Small intestine (tissue), 16 donors: ENCODE measurements at places on chromosomes 12 and 14.

DNA sequence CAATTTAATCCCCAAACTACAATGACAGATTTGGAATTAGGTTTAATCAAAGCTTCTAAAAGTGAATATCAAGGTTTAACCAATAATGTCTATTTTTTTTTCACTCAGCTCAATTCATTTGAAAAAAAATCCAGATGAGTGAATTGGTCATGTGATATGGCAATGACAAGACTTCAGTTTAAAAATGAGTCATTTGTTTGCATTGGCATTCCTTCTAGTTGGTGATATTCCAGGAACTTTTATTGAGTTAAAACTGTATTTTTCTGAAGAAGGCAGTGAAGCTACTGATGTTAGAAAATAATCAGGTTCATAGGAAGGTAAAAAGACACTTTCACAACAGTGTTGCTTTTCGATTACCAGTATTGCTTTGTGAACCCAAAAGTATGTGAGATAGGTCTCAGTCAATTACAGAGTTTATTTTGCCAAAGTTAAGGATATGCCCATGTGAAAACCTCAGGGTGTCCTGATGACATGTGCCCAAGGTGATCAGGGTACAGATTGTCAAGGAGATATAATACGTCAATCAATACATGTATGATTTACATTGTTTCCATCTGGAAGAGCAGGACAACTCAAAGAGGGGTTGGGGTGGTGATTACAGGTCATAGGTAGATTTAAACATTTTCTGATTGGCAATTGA, 1214.9 kb downstream of the GALC start:
- no peaks in the 10 kb centered on the region for H3K4me1 ChIP-seq
- H3K36me3 ChIP-seq, result no peaks in the 10 kb centered on the region
- H3K4me3 ChIP-seq, result no peak overlapping the region
- H3K27me3 ChIP-seq, result no peaks in the 10 kb centered on the region
- DNase-seq, result no peak

- no peaks in the 10 kb centered on the region for H3K36me3 ChIP-seq
- DNase-seq, result no peak
- no peaks in the 10 kb centered on the region for H3K27me3 ChIP-seq
- no peaks in the 10 kb centered on the region for H3K4me1 ChIP-seq
- H3K4me3 ChIP-seq, result no peak overlapping the region
Observed at GRCh38 chr14:86779416-86779815, 1213.6 kb downstream of the GALC start.

- peak; percentile 17 for DNase-seq
- H3K4me3 ChIP-seq, result no peak overlapping the region
- no peaks in the 10 kb centered on the region for H3K36me3 ChIP-seq
- H3K27ac ChIP-seq, result no peak overlapping the region
- H3K4me1 ChIP-seq, result no peaks in the 10 kb centered on the region
- no peaks in the 10 kb centered on the region for H3K27me3 ChIP-seq
Observed at GRCh38 chr14:50977863-50978528, 33.7 kb upstream of the PYGL start.

- no peaks in the 10 kb centered on the region for H3K4me1 ChIP-seq
- no peak overlapping the region for H3K27ac ChIP-seq
- peaks cover 6% of the 10 kb centered on the region for H3K36me3 ChIP-seq
- no peak for DNase-seq
- H3K27me3 ChIP-seq, result no peaks in the 10 kb centered on the region
- H3K4me3 ChIP-seq, result no peak overlapping the region
Observed at GRCh38 chr14:32121948-32122347, 44.8 kb downstream of the ARHGAP5 start.

- no peaks in the 10 kb centered on the region for H3K27me3 ChIP-seq
- DNase-seq, result peak; percentile 23
- no peak overlapping the region for H3K27ac ChIP-seq
- no peaks in the 10 kb centered on the region for H3K4me1 ChIP-seq
- H3K36me3 ChIP-seq, result no peaks in the 10 kb centered on the region
Observed at GRCh38 chr12:120474616-120474960, 5.0 kb upstream of the SRSF9 start.

DNA sequence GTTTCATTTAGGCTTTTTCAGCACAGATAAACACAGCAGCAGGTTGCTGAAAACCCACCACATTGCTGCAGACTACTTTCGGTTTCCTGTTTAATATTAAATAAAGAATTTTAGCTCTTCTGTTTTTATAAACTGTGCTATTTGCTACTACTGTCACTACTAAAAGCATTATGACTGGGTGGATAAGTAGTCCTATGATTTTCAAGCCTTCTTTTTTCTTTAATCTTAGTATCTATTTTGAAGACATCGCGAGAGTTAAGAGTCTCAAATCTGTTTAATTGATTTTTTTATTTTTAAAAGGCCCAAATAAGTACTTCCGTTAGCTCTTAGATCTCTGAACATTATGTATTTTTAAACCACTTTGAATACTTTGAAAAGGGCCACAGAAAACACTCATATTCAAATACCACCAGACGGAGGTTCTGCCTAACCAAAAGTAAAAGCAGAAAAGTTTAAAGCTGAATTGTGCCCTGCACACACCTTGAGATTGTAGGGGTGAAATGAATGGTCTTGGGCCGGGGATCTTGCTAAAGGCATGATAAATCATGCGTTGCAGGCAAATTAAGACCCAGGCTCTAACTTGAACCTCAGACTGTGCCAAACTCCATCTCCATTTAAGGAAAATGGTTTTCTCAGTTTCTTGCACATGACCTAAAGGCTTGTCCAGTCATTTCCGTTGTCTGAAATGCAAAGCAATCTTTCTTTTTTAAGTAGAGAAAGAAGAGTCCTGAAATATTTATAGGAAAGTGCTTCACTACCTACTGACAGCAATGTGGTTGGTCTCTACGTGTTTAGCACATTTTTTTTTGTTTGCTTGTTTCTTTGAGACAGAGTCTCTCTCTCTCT, 13.6 kb upstream of the FOXN3 start:
- peaks cover 12% of the 10 kb centered on the region for H3K4me1 ChIP-seq
- peak overlapping the region; percentile 81 for H3K27ac ChIP-seq
- DNase-seq, result peak; percentile 48
- H3K36me3 ChIP-seq, result no peaks in the 10 kb centered on the region
